ENCODE measurements at places on chromosomes 6 and 20.

- no peak for DNase-seq
These were observed 9.9 kb upstream of the LSM14B start for GRCh38 chr20:62112368-62112767.

DNA sequence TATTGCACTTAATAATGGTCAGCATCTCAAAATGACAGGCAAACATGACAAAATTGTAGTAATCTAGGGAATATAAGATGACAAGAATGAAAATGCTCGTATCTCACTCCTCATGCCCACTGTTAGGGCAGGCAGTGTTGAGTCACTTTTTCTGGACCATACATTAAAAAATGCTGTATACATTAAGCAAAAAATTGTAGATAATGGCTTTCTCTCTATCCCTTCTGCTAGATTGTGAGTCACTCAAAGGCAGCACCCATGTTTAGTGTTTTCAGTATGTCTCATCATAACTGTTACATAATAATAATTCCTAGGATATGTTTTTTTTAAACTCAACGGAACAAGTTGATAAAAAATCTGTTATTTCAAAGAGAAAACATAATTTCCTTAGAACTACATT, 199.3 kb downstream of the TENT5A start:
- DNase-seq: no peak

DNA sequence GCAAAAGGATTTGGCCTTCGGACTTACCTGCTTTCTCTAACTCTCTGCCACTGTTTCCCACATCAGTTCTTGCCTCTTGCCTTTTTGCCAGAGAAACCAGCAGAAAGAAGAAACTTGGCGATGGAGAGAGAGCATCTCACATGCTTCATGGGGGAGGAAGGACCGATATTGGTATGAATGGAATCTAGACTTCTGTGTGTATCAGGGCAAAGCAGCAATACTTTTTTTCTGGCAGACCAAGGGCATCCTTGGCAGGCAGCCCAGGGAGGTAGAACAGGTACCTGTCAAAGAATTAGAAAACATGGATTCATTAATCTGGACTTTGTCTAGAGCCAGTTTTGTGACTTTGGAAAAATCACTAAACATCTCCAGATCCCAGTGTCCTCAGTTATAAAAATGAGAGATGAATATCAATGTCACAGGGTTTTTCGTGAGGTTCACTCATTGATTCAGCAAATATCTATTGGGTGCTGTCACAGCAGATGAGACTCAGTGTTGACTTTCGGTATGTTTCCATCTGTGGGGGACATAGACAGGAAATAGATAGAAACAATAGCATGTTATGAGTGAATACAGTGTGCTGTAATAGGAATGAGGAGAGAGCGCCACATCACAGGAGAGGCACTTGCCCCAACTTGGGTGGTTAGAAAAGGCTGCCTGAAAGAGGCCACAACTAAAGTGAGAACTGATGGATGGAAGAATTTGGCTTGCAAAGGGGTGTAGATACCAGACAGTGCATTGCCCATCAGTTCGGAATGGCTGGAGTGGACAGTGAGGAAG, 114.1 kb downstream of the CD83 start:
- DNase-seq: no peak

- DNase-seq: peak; percentile 27
These were observed at the start of gene ADA for GRCh38 chr20:44651684-44652423. Gene ADA, minus strand, starts transcription at chr20:44651699. Its CDS starts 92 bp downstream, at chr20:44651607.

DNA sequence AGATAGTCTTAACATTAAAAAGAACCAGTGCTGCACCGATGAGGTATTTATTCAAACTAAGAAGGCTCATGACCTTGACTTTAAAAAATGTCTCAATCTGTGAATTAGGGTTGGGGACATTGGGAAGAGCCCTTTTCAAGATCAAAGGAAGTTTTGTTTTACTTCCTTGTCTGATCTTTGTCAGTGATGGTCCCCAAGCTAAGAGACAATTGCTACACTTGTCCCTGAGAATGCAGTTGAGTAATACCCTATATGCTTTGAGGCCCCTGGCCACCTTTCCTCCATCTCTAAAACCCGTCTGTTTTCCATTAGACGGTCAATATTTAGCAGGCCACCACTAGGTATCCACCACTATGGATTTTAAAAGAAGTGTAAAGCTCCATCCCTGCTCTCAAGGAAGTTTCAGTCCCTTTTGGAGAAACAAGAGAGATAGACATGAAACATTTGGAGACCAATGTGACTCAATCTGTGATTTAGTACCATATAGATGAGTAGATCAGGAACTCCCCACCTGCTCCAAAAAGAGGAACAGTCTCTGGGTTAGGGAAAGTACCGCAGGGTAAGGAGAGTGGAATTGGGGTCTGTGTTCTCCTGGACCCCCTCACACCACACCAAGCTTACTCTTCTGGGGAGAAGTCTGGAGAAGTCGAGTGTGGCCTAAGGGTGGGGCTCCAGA, 99.1 kb upstream of the ISM1 start:
- DNase-seq: no peak

DNA sequence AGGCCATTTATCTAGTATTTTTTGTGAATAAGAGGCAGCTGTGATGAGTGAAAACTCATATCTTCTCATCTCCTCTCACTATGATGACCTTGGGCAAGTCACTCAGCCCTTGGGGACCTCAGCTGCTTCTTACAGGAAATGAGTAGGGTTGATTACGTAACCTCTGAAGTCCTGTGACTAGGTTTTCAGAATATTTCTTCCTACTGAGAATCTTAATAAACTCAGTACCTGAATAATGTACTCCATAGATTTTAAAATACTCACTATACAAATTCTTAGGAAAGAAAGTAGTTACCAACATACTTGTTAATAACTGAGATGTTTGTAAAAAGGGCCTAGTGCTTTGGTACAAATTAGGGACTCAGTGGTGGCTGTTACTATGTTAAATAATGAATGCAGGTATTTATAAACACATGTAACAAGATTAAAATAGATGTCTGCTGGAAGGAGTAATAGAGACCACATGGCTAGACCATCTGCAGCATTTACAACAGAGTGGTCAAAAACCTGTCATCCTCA, 60.9 kb downstream of the RPRD1B start:
- no peak for DNase-seq

- DNase-seq: no peak
These were observed 19.8 kb upstream of the SIM1 start for GRCh38 chr6:100484474-100484873.

GRCh38 chr6:111741177-111741952, 131.9 kb downstream of the FYN start:
- DNase-seq: no peak

DNA sequence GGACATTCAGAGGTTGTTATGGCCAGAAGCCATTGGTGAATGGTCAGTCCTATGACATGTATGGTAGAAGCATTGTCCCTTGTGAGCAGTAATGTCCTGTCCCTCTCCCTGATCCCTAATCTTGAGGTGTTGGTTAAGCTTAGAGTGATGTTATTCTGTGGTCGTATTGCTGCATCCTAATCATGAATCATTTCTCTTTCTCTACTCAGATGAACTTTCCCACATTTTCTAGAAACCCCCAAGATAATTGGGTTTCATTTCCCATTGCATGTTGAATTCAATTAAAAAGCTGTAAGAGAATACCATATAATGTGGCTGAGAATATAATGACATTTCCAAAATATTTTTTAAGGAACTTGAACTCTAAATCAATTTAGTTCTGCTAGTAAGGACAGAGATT, 175.1 kb downstream of the PLCB4 start:
- DNase-seq: no peak

GRCh38 chr20:5557123-5557522, 193.1 kb upstream of the SHLD1 start:
- peak; percentile 5 for DNase-seq

- no peak for DNase-seq
These were observed 147.9 kb downstream of the SOX4 start for GRCh38 chr6:21741221-21742109.

DNA sequence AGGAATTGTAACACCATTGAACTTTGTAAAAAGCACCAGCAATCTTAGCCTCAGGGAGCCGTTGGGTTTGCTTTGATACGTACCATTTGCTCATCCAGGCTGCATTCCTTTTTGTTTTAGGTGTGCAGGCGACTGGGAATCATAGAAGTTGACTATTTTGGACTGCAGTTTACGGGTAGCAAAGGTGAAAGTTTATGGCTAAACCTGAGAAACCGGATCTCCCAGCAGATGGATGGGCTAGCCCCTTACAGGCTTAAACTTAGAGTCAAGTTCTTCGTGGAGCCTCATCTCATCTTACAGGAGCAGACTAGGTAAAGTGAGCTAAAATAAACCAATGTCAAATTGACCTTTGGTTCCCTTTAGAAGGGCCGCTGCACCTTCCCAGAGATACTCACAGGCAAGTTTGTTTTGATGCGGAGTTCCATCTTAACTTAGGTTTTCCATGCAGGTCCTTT, 1.6 kb downstream of the MYLIP start:
- no peak for DNase-seq

DNA sequence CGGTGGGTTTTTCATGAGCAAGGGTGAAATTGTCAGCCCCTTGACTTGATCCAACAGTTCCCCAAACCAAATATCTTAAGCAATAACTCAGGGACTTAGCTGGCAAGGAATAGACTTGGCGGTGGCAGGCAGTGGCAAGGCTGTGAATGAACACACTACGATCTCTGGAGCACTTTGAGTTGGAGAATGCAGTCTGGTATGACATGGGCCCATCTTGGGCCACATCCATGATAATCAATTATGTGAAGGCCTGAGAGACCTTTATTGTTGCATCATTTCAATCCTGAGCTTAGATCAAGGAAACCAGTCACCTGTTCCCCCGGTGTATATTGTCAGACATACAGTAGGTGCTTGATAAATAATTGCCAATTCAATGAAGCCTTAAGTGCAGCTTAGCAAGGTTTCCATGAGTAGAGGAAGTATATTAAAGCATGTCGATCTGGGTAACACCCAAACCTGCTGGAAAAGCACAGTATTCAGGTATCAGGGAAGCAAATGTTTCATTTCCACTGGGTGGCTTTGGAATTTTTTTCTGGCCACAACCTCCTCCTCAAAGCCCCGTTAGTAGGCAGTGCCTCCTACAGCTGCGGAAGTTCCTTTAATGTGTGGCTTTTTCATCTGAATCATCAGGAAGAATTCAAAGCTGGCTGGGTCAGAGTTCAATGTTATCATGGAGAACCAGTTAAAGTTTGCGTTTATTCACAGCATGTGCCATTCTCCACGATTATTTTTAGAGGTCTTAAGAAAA, 10.2 kb downstream of the CASS4 start:
- no peak for DNase-seq

DNA sequence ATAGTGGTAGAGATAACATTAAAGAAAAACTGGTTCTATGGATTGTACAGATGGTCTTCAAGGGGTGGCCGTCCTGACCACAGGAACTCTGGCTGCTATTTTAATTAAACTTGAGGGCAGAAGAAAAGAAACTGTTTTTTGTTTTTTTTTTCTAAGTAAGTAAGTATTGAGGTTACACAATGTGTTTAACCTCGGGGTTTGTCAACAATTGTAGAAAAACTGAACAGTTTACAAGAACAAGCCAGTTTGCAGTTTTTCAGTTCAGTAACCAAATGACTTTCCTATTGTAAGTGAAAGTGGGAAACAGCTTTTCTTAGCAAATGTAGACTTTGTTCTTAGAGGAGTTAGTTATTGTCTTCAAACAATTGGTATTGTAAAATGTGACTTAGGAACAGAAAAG, 77.0 kb downstream of the PLCB1 start:
- DNase-seq: no peak

GRCh38 chr6:124495665-124496190, 466.5 kb upstream of the RNF217 start:
- DNase-seq: no peak
